ENCODE measurements at places on chromosomes 6 and 20.

- no peak for DNase-seq
Measured at GRCh38 chr20:61354001-61354390, 101.9 kb downstream of the CDH4 start.

GRCh38 chr20:2151858-2152281 lies 50.2 kb downstream of the STK35 start:
- no peak for DNase-seq

DNA sequence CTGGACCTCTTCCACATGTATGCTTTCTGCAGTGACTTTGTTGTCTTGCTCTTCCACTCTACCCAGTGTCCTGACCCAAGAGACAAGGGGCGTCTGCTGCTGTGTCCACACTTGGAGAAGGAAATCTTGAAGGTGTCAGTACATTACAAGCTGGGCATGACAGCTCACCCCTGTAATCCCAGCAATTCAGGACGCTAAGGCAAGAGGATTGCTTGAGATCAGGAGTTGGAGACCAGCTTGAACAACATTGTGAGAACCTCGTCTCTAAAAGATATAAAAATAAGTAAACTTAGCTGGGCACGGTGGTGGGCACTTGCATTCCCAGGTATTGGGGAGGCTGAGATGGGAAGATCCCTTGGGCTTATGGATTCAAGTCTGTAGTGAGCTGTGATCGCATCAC lies 5.8 kb upstream of the HLA-B start:
- DNase-seq, result no peak

GRCh38 chr6:158661156-158661685 lies 11.4 kb downstream of the SYTL3 start:
- DNase-seq, result no peak
